ENCODE measurements at places on chromosomes 1 and 21.

DNA sequence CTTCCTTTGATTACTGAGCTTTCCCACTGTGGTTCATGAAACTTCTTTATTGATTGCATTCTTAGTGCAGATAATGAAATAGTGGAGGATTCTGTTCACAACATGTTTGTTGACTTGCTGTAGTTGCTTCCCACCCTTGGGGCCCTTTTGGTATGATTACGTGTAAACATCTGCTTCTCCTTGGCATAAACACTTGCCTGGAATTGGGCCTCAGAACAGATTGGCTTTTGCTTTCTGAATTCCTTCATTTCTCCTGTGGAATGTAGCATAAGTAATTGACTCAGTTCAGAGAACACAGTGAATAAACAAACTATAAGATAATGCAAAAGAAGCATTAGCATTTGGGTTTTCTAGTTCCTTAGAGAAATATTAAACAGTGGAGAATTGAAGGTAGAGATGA, 59.5 kb upstream of the LAMC2 start:
- no peak overlapping the region for H3K27ac ChIP-seq
- H3K36me3 ChIP-seq: no peaks in the 10 kb centered on the region
- H3K4me1 ChIP-seq: no peaks in the 10 kb centered on the region
- no peak for DNase-seq
- no peak overlapping the region for H3K4me3 ChIP-seq

DNA sequence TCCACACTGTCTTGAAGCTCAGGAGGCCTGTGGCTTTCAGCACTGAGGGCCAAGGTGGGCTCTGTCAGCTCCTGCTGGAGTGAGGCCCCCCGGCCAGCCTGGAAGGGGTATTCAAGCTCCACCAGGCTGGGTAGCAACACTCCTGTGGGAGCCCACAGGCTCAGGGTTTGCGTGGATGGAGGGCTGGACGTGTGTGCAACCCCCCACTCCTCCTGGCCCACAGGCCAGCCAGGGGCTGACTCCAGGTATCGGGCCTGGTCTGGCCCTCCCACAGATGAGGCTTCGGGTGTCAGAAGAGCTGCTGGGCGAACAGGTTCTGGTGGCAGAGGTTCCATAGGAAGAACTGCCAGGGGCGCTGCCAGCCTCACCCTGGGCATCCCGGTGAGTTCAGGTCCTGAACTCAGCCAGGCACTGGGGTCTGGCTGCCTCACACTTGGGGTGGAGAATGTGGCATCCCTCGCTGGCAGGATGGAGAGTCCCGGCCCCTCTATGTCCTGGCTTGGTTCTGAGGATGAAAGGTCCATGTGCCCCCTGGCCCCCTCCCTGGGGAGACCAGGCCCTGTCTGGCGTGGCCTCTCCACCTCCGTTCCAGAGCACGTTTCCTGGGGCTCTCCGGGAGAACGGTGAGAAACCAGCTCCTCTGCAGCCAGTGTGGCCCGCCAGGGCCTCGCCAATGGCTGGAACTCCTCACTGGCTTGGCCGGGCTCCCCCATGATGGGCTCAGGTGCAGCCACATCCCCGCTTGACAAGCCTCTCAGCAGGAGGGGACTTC, 64.6 kb upstream of the TARDBP start:
- peaks cover 7% of the 10 kb centered on the region for H3K4me1 ChIP-seq
- peaks cover 7% of the 10 kb centered on the region for H3K36me3 ChIP-seq
- no peak overlapping the region for H3K4me3 ChIP-seq
- DNase-seq: no peak
- no peak overlapping the region for H3K27ac ChIP-seq
- H3K27me3 ChIP-seq: peaks cover 42% of the 10 kb centered on the region

DNA sequence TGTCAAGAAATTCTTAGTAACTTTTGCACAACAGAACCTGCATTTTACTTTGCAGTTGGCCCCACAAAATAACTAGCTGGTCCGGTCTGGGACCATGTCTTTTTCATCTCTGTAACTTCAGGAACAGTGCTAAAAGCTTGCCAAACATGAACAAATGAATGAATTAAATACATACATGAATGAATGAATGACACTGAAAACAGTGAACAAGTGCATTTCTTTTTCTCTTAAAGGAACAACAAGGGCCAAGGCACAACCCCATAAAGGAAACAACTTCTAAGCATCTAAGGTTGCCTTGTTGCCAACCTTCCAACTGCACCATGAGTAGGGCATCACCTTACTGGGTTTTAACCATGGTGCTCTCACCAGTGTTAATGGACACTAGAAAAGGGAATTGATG, 534.4 kb upstream of the PKN2 start:
- no peak overlapping the region for H3K27ac ChIP-seq
- peaks cover 6% of the 10 kb centered on the region for H3K27me3 ChIP-seq
- H3K4me1 ChIP-seq: no peaks in the 10 kb centered on the region
- H3K36me3 ChIP-seq: no peaks in the 10 kb centered on the region
- DNase-seq: no peak

- H3K4me1 ChIP-seq: peaks cover 21% of the 10 kb centered on the region
- H3K36me3 ChIP-seq: peaks cover 47% of the 10 kb centered on the region
- no peak for DNase-seq
- H3K27me3 ChIP-seq: no peaks in the 10 kb centered on the region
- H3K27ac ChIP-seq: peak overlapping the region; percentile 98
Observed at GRCh38 chr1:52034050-52034384, 407 bp upstream of the KTI12 start.

DNA sequence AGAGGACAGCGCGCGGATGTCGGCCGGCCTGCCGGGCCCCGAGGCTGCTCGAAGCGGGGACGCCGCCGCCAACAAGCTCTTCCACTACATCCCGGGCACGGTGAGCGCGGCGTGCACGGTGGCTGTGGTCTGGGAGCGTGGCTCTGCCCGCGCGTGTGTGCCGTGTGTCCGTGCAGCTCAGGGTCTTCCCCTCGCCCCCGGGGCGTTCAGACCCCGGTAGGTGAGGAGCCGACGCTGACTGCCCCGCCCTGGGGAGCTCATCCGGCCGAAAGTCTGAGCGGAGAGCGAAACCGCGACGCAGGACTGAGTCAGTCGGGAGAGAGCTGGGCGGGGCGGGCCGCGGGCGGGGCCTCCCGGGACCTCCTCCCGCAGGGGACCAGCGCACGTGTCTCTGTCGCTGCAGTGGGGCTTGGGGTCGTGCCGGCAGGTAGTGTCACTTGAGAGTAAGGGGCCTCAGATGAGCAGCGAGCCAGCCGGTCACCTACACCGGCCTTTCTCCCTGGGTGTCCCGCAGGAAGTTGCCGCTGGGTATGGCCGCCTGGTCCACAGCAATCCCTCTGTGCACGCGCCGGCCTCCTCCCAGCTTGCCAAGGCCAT, 520 bp downstream of the PLEKHN1 start:
- H3K27me3 ChIP-seq: peaks cover 16% of the 10 kb centered on the region
- DNase-seq: peak; percentile 47
- peaks cover 4% of the 10 kb centered on the region for H3K4me1 ChIP-seq
- no peak overlapping the region for H3K27ac ChIP-seq

DNA sequence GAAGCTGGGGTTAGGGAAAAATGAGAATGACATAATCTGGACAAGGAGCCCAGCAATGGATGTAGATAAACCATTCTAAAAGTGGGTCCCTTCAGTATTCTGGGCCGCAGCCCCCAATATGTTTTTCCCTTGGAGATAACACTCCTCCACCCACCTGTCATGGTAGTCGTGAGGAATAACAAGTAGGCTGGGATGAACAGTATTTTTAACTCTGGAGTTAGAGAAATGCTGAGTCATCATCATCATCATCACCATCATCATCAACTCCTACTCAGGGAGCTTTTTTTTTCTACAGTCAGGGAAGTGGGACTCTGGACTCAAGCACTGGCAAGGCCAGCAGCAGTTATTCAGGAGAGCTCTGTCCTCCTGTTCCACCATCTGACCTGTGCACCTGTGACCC, 12.8 kb downstream of the CADM3 start:
- H3K36me3 ChIP-seq: no peaks in the 10 kb centered on the region
- no peak overlapping the region for H3K4me3 ChIP-seq
- DNase-seq: no peak
- no peak overlapping the region for H3K27ac ChIP-seq
- peaks cover 11% of the 10 kb centered on the region for H3K4me1 ChIP-seq
- H3K27me3 ChIP-seq: peaks cover 76% of the 10 kb centered on the region

- no peaks in the 10 kb centered on the region for H3K27me3 ChIP-seq
- H3K4me3 ChIP-seq: no peak overlapping the region
- no peak overlapping the region for H3K27ac ChIP-seq
- DNase-seq: no peak
- no peaks in the 10 kb centered on the region for H3K36me3 ChIP-seq
Observed at GRCh38 chr1:62796221-62796620, 12.3 kb downstream of the ATG4C start.

DNA sequence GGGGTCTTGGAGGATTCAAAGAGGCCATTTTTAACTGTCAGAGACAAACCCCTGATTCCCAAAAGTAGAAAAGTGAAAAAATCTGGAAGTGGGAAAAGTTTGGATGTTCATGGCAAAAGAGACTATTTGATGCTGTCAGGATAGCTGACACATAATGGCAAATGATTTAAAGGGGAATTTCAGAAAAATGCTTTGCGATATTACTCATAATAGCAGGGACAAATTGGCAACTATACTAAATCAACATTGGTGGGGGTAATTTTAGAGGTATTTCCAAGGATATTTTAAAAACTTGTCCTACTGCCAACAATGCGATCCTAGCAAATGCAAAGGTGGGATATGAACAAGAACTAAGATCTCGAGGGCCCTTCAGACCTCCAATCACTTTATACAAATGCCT, 5.3 kb upstream of the GSTM4 start:
- no peak overlapping the region for H3K4me3 ChIP-seq
- H3K4me1 ChIP-seq: no peaks in the 10 kb centered on the region
- no peak for DNase-seq
- peaks cover 10% of the 10 kb centered on the region for H3K27me3 ChIP-seq

GRCh38 chr1:154867064-154867825, 2.8 kb downstream of the KCNN3 start:
- H3K4me1 ChIP-seq: peaks cover 13% of the 10 kb centered on the region
- no peak for DNase-seq
- peaks cover 3% of the 10 kb centered on the region for H3K36me3 ChIP-seq
- H3K27me3 ChIP-seq: peaks cover 75% of the 10 kb centered on the region
- no peak overlapping the region for H3K4me3 ChIP-seq
